ENCODE measurements at places on chromosomes 5 and 9.

- no peak for DNase-seq
Observed at GRCh38 chr5:160675988-160676387, 176.0 kb downstream of the ATP10B start.

DNA sequence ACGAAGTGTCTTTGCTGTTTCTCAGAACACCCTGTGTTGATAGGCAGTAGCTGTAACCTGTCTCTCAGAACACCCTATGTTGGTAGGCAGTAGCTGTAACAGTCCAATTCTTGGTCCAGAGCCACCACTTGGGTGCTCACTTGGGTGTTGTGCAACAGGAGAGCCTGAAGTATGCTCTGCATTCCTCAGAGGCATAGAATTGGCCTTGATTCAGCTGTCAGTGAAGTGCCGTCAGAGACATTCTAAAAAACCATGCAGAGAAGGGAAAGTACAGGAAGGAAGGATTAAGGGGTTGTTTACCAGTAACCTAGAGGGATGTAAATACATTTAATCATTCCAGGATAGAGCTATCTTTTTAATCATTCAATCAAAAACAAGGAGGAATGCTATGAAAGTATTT lies 231.2 kb downstream of the ARRDC3 start:
- no peak for DNase-seq

DNA sequence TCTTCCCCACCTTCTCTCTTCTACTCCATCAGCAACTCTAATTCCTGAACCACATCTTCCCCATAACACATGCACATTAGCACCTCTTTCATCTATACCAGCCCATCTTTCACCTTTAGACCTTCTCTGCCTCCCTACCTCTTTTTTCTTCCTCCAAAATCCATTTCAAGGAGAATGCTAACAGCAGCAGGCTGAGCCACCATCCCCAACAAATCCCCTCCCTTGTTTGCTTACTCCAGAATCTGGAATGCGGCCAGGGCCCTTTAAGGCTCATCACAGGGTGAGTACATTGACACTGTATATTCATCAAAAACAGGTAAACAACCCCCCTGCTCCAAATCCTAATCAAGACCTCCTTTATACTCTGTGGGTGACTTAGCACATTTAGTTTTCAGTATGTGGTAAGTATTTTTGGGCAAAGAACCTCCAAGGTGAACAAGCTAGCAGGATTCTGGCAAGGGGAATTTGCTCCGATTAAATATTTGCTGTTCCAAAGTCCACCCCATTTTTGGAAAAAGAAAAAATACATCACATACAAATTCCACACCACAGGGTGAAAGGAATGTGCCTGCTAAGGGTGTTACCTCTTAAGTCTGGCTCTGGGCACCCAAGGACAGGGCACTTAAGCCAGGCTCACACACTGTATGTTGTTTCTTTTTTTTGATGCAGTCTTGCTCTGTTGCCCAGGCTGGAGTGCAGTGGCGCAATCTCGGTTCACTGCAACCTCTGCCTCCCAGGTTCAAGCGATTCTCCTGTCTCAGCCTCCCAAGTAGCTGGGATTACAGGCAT lies 71.4 kb downstream of the SERINC5 start:
- no peak for DNase-seq

- no peak for DNase-seq
Observed at GRCh38 chr5:41747301-41747700, 122.9 kb downstream of the OXCT1 start.

GRCh38 chr5:111997308-111997707 lies 240.3 kb upstream of the NREP start:
- DNase-seq = no peak

DNA sequence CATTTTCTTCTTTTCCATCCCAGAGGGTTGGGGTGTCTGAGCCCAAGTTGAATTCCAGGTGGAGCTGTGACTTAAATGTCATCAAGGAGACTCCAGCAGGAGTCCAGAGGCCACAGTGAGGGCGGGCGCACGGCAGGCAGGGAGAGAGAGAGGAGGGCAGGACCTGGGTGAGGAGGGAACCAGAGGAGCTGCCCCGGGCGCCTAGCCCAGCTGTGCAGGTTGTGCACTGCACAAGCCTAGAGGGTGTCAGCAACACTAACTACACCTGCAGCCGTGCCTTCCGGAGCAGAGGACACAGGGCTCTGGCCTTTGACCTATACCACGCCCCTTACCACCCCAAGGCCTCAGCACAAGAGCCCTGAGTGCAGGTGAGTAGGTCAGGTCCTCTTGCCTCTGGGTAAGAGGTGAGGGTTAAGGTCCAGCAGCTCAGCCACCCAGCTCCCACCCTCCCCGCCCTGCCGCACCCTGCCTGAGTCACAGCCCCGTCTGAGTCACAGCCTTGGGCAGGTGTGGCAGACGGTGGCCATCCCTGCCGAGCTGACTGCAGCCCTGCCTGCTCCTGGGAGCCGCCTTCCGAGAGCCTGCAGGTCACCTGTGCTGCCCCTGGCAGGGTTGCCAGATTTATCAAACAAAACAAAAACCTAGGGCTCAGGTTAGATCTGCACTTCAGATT lies 6.4 kb upstream of the AGPAT2 start:
- DNase-seq = no peak

DNA sequence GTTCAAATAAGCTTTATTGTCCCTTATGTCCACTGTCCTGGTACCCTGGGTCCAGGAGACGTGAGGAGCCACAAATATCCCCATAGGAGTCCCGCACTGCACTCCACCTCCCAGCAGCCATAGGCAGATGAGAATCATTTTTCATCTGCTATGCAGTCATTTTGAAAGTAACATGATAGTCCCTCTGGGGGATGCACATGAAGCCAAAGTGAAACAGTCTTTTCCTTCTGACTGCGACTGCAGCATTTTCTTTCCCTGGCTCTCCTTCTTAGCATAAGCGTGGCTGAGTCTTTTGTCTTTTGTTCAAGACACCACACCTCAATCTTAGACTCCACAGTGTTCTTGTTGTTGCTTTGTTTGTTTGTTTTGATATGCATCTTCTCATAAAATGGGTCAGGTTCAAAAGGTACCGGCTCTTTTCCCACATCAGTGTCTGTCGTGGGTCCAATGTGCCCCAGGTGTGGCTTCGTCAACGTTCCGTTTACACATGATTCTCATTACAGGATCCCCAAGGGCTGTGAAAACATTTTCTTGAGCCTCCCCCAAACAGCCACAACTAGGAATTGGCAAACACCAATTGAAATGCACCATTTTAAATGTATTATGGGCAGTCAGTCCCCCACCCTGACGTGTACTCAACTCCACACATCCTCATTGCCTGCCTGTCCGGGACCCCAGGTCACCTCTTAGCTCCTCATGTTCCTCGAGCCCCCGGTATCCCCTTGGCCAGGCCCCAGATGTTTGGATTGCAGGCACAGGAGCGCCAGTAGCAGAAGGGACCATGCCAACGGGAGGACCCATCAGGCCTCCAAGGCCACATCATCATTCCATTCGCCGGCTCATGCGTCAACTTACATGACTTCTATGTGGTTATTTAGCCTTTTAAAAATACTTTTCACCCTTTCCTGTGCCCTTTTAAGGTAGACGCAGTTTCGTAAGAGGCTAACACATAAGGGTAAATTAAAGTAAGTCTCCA lies 237.8 kb upstream of the DAPK1 start:
- peak; percentile 43 for DNase-seq

DNA sequence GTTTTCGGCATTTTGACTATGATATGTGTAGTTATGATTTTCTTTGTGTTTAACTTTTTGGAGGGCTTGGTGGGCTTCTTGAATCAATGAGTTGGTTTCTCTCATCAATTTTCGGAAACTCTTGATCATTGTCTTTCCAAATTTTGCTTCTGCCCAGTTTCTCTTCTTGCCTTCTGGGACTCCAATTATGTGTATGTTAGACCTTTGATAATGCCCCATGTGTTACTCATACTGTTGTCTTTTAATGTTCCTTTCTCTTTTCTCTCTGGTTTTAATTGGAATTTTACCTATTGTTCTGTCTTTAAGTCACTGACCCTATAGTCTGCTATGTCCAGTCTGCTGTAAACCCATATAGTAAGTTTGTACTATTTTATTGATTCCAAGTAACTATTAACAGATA lies 41.5 kb downstream of the KCNIP1 start:
- no peak for DNase-seq

DNA sequence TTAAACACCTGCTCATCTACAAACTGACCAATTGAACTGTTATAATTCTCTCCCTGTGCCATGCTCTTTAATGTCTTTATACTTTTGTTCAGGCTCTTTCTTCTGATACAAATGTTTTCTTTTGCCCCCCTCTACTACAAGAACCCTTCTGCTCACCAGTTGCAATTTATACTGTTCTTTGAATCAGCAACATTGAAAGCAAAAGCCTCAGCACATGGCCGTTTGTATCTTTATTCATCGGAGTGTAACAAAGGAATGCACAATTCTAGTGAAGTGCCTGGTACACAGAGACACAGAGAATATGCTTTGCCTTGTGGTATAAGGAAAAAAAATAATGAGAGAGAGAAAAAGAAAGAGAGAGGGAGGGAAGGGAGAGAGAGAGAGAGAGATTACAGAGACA lies 547.1 kb downstream of the CDH12 start:
- DNase-seq = no peak

GRCh38 chr5:71782771-71783770 lies 64.0 kb downstream of the CARTPT start:
- peak; percentile 79 for DNase-seq

GRCh38 chr9:94895668-94896067 lies 169.2 kb downstream of the AOPEP start:
- no peak for DNase-seq

- peak; percentile 51 for DNase-seq
Observed at GRCh38 chr5:155728146-155728856, 598.7 kb upstream of the SGCD start.

- no peak for DNase-seq
Observed at GRCh38 chr5:36253575-36253974, 11.8 kb upstream of the NADK2 start.

DNA sequence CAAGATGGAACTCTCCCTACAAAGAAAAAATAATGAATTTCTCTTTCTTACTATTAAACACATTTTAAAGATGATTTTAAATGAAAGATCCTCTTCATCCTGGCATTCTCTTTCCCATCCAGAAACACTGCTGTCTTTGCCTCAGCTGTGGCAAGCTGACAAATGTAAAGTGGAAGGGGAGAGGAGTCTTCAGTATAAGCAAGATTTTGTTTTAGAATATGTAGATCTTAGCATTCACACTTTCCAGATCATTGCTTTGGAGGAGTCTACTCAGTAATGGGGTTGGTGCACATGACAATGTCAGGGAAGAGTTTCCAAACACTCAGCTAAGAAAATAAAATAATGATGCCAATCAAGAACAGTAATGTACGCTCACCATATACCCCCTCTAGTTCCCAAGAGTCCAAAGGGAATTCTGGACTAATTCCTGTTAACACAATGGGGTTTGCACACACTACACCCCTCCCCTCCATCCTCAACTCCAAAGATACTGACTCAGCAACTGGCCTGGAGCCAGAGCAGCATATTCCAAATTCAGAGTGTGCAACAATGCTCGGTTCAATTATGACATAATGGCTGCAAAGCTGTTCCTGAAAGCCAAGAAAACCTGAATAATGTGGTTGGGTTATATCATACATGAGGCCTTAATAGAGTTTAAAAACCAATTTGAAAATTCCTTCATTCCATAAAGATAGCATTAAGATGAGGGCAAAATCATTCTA lies 4.6 kb downstream of the C5orf63 start:
- no peak for DNase-seq

- DNase-seq = no peak
Observed at GRCh38 chr5:6674421-6674820, 38.8 kb upstream of the TENT4A start.

DNA sequence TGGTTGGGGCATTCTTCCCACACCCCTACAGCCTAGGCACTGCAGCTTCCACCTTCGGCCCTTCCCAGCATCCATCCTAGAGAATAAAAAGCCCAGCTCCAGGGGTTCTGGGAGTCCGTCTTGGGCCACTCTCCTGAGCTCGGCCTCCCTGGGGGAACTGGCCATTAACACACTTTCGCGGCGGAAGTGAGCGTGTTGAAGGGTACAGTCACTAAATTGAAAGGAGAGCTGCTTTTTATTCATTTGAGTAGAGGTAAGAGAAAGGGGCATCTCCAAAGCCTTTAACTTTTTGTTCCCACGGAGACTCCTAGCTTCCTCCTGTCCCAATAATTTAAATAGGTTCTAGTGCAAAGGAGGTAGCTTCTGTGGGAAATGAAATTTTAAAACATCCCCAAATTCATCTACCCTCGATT lies 31.0 kb upstream of the NFIB start:
- DNase-seq = no peak

- no peak for DNase-seq
Observed at GRCh38 chr5:108164574-108164973, 217.3 kb downstream of the FBXL17 start.

DNA sequence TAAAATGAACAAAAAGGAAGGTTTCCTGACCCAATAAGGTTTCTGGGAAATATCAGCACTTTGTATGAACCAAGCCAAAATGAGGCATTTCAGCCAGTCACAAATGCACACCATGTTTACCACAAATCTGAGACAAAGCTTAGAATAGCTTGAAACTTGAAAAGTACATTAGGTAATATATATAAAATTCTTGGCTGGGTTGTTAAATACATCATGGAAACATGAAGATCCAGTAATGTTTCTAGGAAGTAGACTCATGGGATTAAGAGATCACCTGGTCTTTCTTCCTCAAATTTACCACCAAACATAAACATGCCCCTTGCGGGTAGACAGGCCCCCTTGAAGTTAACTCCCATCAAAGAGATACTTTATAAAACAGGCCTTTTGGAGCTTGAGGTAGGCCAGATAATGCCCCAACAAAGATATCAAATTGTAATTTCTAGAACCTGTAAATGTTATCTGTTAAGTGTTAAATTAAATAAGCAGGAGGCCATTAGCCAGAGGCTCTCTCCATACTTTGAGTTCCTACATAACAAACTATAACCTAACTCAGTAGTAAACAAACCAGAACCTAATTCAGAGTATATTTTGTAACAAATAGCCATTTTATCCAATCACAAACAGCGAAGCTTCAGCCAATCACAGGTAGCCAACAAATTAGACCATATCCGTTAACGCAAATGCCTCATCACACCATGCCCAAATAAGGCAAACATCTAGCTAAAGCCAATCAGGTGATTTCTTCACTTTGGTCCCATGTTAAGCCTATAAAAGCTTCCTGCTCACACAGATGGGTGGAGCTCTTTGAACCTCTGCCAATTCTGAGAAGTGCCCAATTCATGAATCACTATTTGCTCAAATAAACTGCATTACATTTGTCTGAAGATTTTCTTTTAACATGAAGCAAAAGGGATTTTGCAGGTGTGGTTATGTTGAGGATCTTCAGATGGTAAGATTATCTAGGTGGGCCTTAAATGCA lies 127.9 kb upstream of the TARS1 start:
- no peak for DNase-seq
